Cerebellum (tissue), 4 donors: ENCODE measurements at places on chromosomes 3 and 15.

DNA sequence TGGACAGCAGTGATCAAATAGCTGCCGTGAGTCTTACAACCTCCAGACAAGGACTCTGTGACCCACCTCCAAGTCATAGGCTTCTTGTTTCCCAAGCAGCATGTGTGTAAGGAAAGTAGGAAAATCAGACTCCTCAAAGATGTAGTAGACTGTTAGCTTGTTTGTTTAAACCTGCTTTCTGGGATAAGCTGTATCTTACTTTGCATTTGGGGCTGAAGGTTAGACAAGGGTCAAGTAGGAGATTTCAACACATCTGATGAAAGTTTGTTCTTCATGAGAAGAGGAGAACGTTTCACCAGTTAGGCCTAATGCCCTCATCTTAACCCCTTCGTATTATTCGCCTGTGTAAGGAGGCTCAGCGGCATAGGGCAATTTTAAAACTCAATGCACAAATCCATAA lies 756.4 kb upstream of the NR2F2 start:
- DNase-seq = no peak

- DNase-seq = no peak
Observed at GRCh38 chr3:17752876-17753631, 10.6 kb upstream of the TBC1D5 start.

GRCh38 chr3:42544492-42545283 lies 37.1 kb downstream of the SEC22C start:
- DNase-seq = no peak

- DNase-seq = no peak
Observed at GRCh38 chr3:109225516-109225915, 89.0 kb downstream of the C3orf85 start.

- DNase-seq = no peak
Observed at GRCh38 chr3:197951392-197951990, 1.5 kb downstream of the RPL35A start.

- peak; percentile 94 for DNase-seq
Observed at GRCh38 chr3:184345317-184346144, 8.1 kb downstream of the FAM131A start.

- peak; percentile 56 for DNase-seq
Observed at GRCh38 chr15:67836477-67836876, 3.4 kb downstream of the RNU6-1 start.

GRCh38 chr15:100997442-100997841 lies 78.3 kb downstream of the LRRK1 start:
- DNase-seq = no peak

DNA sequence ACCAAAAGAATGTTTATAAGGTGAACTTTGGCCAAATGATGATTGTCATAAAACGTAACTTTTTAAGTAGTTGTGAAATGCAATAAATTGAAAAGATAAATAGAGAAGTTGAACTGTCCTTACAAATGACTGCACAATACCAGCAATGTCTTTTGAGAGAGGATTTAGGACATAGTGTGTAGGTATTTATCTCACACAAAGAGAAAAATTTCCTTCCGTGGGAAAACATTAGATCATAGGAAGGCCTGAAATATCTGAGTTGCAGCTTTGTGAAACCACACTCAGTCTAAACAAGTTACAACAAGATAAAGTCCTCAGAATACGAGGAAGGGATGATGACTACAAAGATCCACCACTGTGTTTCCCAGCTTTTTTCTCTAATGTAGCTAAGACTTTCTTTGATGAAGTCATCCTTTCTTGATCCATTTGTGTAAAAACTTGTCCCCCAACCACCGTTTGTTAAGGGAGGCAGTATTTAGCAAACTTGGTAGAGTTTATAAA lies 16.0 kb downstream of the ROBO2 start:
- DNase-seq = no peak

GRCh38 chr15:38149315-38149714 lies 103.3 kb upstream of the SPRED1 start:
- DNase-seq = no peak

- no peak for DNase-seq
Observed at GRCh38 chr15:50059203-50059772, 59.7 kb downstream of the ATP8B4 start.

DNA sequence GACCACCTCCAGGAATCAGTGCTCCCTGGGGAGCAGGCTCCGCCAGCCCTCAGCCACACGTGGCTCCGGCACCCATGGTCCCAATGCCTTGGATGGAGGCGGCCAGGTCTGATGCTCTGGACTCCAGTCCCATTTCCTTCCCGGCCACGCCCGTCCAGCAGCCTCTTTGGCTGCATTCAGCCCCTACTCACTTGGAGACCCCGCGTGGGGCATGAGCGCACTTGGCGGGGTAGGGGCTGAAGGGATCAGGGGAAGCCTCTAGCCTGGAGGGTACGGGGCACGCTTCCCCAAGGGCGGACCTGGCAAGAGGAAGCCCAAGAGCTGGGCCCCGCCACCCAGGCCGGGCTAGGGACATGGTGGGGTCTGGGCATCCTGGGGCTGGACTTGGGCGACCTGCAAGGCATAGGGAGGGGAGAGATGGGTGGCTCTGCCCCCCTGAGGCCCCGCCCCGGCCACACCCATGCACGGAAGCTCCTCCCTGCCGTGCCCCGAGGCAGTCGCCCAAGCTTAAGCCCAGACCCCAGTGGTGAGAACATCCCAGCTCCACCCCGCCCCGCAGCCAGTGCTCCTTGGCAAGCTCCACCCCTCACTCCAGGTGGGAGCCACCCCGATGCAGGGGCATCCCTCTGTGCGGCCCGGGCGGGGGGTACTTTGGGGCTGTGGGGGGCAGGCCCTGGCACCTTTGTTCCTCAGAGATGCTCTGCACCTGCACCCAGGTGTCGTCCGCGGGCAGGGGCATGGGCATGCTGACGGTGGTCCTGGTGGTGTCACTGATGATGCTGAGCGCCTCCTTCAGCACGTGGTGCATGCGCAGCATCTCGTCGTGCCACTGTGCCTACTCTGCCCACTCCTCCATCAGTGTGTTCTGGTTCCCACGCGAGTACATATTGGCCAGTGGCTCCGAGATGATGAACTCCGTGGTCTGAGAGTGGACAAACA lies 163.5 kb downstream of the GOLGA6L4 start:
- no peak for DNase-seq

- DNase-seq = no peak
Observed at GRCh38 chr15:38002883-38003477, 68.5 kb downstream of the TMCO5A start.

- no peak for DNase-seq
Observed at GRCh38 chr3:21073561-21073960, 677.4 kb downstream of the ZNF385D start.

GRCh38 chr15:69060744-69061143 lies 46.2 kb downstream of the NOX5 start:
- DNase-seq = no peak

- no peak for DNase-seq
Observed at GRCh38 chr15:53625260-53625659, 134.2 kb downstream of the WDR72 start.

DNA sequence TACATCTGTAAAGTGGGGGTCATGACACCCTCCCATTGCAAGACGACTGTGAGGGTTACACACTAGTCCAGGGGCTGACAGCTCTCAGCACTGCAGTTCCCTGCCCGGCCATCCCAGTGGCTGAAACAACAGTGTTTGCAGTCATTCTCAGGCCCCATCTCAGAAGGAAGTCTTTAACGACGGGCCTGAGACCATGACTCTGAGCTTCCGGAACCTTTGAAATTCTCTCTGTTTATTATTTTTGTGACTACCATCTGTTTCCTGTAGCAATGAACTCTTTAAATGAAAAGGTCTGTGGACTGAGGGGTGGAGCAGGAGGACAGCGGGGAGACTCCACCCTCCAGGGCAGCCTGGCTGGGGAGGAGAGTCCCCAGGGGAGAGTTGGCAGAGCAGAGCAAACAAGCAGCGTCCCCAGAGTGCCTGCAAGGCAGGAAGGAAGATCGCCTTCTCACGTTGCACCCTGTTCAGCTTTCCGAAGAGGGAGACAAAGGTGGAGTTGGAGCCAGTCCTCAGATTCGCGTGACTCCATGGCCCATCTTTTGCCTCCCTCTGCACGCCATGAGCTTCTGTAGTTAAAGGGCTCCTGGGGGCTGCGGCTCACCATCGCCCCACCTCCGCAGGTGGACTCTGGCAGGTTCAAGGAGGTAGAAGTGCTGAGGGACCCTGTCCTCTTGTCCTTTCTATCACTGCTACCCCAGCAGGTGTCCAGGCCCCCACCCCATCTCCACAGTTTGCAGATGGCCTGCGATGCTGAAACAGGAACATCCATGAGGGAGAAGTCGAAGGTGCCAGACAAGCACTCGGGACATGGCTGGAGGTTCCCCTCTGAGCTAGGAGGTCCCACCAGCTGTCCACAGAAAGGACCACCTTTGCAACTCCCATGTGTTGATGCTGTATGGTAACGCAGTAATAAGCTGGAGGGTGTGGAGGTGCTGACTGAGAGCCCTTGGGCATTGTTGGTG lies 525.8 kb upstream of the PROK2 start:
- no peak for DNase-seq

- no peak for DNase-seq
Observed at GRCh38 chr15:88974392-88974791, 61.2 kb upstream of the MFGE8 start.

- DNase-seq = peak; percentile 42
Observed at GRCh38 chr3:176663837-176664831, 533.1 kb downstream of the TBL1XR1 start.

DNA sequence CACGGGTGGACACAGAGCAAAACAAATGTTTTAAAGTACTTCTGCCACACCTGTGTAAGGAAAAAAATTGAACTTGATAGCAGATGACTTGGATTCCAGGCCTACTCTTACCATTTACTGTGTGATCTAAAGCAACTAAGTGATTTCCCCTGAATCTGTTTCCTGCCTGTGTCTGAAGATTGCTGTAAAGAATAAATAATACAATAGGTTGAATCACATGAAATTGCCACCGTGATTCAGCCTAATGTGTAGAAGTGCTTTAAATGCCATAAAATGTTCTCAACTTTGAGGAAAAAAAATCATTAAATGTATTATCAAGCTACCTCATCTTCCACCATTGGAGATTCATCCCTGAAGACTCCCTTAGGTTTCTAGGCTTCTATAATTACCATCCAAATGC lies 27.6 kb upstream of the NUDT16 start:
- no peak for DNase-seq

GRCh38 chr15:27977696-27978095 lies 121.4 kb downstream of the OCA2 start:
- no peak for DNase-seq

- no peak for DNase-seq
Observed at GRCh38 chr3:5272387-5272786, 84.9 kb downstream of the EDEM1 start.

- no peak for DNase-seq
Observed at GRCh38 chr3:32120471-32120870, 14.1 kb downstream of the GPD1L start.

- no peak for DNase-seq
Observed at GRCh38 chr3:181311186-181311585, 321.6 kb upstream of the DNAJC19 start.

- DNase-seq = no peak
Observed at GRCh38 chr3:112460519-112461195, 38.6 kb downstream of the BTLA start.

- DNase-seq = no peak
Observed at GRCh38 chr15:92109191-92109873, 255.8 kb downstream of the SLCO3A1 start.

GRCh38 chr3:64484289-64484992 lies 203.4 kb downstream of the ADAMTS9 start:
- DNase-seq = peak; percentile 64

- DNase-seq = no peak
Observed at GRCh38 chr3:76065964-76066363, 280.6 kb upstream of the ZNF717 start.

- no peak for DNase-seq
Observed at GRCh38 chr3:158379517-158379916, 191.5 kb upstream of the MLF1 start.

DNA sequence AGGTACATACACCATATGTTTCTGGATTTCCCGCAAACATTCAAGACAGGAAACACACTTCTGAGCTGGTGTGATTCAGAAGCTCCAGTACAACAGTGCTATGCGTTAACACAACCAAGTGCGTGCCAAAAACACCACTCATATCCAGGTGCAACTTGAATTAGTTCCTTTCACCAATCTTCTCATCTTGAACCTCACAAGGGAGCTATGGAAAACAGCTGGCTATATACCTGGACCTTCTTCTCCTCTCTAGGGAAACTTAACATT lies 31.3 kb downstream of the SUSD5 start:
- no peak for DNase-seq

DNA sequence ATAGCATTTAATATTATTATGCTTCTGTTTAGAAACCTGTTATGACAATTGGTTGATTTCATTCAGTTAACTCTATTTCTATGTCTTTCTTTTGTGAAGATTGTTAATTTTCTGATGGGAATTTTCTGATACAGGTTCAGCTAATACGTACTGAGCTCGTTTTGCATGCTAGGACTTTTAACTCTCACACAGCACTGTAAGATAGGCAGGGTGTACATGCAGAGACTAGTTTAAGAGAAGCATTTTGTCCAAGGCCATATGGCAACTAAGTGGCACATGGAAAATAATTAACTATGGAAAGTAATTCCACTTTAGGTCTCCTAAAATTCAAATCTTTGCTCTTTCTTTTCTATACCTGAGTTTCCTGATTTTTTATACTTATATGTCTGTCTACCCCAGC lies 81.9 kb downstream of the IL1RAP start:
- no peak for DNase-seq

DNA sequence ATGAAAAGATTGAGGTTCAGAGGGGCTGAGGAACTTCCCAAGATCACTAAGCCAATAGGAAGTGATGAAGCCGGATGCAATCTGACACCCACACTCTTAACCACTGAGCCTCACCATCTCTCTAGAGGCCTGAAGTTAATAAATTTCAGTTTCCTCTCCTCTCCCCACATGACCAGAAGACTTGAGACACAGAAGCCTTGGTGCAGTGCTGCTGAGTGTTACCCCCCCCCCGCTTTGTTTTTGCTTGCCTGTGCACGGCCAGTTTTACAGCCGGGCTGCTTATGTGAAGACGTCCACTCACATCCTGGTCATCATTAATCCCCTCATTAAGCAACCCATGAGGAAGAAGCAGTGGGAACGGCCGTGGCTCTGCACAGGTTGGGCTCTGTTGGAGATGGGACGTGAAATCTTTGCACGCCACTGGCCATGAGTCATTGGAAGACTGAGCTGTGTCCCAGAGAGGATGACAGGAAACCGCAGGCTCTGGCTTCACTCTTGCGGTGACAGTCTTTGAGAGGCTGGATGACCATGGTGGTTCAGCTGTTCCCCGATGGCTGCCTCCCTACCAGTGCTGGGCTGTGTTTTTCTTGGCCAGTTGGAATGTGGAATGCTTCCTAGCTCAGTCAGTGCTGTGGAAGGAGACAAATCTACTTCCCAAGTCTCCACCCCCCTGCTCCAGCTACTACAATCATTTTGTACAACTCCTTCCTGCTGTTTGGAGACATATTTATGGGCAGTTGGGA lies 232.6 kb upstream of the LRTM1 start:
- no peak for DNase-seq

- no peak for DNase-seq
Observed at GRCh38 chr3:15983693-15984092, 185.9 kb upstream of the ANKRD28 start.

GRCh38 chr3:23587513-23587912 lies 218.2 kb upstream of the UBE2E1 start:
- DNase-seq = no peak
